ENCODE measurements at places on chromosomes 3 and 15.
A peak's percentile ranks its signal among the peaks of the same experiment; 100 is the strongest.

DNA sequence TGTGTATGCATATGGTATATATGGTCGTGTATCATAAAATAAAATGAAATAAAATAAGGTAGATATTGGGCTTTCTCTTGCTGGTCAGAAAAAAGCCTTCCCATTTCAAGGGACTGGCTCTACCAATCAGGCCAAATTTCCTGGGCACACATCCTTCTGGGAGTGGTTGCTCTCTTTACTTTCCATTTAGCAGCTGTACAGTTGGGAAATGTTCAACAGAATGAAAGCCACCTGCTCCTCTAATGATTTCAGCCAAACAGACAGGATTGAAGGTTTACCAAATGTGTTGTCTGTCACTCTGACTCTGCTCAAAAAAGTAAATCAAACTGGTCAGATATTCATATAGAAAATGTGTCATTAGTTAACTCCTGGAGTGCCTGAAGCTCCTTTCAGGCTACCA, 380.4 kb downstream of the ROBO2 start:
- DNase-seq, result no peak

GRCh38 chr3:148466980-148467740, 230.5 kb upstream of the AGTR1 start:
- DNase-seq, result no peak

DNA sequence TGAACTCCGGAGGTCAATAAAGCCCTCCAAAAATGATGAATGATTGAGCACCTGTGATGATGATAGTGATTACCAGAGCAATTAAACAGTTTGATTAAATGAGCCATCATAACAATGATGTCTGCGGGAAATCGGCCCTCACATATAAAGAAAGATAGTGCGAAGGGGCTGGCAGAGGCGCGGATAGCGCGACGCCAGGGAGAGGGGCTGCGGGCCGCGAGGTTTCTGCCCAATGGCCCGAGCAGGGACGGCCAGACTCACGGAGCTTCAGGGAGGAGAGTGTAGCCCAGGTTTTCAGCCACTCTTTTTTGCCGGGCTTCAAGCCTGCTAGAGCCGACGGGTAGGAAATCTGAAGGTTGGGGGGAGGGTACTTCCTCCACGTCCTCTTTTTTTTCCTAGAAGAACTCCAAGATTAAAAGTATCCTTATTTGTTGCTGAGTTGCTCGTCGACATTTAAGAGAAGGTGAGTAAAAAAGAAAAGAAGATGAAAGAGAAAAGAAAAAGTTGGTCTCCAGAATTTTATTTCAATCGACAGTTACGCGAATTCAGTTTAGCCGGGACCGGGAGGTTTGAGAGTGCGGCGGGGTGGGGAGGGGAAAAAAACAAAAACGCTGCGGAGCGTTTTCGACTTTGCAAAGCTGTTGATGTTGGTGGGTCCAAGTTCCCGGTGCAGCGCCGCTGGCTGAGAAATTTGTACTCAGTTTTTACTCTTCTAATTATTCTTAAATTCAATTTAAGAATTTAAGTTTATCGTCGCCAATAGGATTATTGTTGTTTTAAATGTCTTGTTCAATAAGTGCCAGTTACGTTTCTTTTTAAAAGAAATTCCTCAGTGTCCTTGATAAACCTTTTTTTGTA, 2.2 kb upstream of the MEIS2 start:
- no peak for DNase-seq

DNA sequence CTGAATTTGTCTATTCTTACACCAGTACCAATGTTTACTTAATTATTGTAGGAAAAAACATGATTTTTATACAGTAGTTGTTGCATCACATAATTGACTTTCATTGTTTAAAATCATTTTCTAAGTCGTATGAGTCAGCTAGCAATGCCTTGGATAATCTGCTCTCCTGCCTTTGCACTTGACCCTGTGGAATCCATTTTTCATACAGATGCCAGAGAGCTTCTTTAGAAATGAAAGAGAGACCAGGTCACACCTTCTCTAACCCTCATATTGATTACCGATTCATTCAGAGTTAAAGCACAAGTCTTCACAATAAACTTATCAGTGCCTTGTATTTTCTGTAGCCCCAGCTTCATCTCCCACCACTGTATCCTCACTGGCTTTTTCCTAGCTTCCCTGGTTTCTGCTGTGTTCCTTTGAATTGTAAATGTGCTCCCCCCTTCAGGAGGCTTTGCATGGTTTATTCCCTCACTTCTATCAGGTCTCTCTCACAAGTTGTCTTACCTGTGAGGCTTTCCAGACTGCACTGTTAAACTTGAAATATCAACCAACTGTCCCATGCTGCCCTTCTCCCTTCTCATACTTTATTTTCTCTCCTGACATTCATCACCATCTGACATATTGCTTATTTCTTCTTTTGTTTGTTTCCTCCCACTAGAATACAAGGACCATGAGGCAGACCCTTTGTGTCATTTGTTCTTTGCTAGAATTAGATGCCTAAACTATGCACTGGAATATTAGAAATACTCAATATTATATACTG, 662.0 kb upstream of the GBE1 start:
- DNase-seq, result peak; percentile 0

DNA sequence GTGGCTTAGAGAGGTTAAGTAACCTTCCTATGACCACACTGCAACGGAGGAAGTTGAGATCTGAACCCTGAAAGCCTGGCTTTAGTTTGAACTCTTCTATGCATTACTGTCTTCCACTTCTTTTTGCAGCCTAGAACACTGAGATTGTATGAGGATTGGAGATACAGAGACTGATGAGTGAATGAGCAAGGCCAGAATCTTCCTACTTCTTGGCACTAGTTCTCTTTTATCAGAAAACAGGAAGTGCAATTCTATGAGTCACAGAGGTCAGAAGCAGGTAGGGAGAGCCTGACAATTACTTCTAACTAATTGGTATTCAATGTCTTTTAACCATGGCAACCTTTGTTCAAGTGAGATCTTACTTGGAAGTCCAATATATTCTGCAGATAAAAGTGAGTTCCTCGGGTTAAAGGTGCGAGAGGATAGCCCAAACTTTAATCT, 219.0 kb downstream of the SHQ1 start:
- peak; percentile 69 for DNase-seq

DNA sequence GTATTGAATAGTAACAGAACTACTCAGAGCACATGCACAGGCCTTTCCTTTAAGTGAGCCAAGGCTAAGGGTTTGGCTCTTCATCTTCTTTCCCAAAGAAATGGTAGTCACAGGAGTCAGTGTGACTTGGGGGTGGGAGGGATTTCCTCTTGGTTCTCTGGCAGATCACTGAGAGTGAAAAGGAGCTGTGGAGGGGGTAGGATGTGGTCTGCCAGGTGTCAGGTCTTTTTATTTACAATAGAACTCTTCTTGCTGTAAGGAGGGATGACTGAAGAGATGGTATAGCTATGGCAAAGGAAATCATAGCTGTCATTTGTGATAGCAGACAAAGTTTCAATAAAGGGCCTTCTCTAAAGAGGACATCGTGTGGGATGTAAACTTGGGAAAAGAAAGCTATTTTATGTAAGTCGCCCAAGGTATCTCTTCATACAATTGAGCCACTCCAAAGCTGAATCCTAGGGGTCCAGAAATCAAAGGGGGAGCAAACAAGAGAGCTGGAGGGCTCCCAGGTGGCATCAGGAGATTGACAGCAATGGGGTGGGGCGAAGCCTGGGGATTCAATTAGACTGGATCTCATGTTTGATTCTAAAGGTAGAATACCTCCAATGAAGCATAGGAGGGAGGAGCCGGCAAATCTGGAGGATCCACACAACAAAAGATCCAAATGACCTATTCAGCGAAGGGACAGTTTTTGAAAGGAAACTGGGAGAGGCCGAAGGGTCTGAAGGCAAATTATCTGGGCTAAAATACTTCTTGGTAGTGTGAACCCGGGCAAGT, 20.0 kb upstream of the CHD2 start:
- no peak for DNase-seq

GRCh38 chr3:114455432-114455831, 161.6 kb downstream of the TIGIT start:
- no peak for DNase-seq

GRCh38 chr15:73924171-73924921, 1.9 kb upstream of the LOXL1 start:
- DNase-seq, result peak; percentile 69

DNA sequence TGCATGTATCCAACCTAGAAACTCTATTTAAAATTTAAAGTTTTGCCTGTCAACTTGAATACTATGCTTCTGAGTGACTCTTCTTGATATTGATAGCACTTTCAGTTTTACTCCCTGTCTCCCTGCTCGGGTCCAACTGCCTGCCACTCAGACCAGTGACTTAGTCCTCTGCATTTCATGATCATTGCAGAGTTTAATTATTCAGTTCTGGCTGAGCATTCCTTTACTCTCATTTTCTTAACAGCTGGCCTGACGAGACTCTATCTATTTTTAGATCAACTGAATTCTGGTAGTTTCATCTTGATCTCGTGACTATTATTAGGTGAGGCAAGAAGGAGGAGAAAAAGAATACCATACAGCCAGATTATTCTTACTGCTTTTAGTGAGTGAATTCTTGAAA, 617.4 kb downstream of the SI start:
- DNase-seq, result no peak

- no peak for DNase-seq
Measured at GRCh38 chr3:43248185-43248583, 38.2 kb upstream of the SNRK start.

DNA sequence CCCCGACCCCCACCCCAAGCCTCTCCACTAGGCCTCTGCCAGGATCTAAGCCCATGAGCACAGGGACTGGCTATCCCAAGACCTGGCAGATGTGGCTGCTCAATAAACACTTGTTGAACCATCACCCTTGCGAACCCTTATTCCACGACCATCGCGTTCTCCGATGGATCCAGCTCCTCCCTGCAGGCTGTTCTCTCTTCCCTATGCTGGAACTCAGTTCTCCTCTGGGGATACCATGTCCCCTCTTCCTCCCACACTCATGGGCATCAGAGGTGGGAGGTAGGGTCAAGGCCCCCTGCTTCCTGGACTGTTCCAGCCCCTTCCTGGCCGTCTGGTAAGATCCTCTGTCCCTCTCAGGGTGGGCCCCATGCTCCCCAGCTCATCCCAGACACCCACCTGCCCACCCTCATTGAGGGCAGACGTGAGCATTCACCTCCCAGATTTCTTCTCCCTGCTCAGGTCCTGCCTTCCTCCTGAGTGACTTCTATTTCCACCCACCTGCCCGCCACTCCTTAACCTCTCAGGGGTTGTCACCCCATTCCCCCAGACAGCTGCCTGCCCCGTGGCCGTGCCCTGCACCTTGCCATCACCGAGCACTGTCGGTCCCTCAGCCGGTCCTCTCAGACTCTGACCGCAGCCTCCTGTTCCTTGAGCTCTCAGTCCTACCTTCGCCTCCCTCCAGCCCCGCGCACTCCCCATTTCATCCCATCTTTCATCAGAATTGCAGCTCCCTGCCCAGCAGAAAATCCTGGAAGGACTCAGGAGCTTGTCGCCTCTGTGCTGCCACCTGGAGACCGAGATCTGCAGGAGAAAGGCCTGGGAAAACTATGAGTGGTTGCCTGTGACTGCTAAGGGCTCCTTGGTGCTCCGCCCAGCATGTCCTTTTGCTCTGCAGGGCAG, 42.0 kb downstream of the PML start:
- DNase-seq, result peak; percentile 56

- DNase-seq, result peak; percentile 82
Measured at GRCh38 chr15:93523481-93523880, 434.5 kb upstream of the RGMA start.

GRCh38 chr15:64236156-64236894, 73.5 kb upstream of the PPIB start:
- no peak for DNase-seq

DNA sequence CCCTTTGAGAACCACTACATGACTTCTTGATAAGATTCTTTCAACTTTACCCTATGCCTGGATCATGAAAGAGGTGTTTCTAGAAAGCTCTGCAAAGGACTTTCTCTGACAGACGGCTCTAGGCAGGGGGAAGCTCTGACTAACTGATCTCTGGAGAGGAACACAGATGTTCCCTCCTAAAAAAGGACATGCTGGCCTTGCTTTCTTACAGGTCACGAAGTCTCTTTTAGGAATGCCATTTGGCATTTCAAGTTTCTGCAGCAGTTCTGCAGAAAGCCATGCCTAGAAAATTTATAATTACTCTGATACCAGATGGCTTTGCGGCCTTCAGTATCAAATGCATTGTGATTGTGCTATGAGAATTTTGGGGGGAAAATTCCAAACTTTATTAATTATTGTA, 275.4 kb upstream of the CTDSPL start:
- DNase-seq, result no peak

- no peak for DNase-seq
Measured at GRCh38 chr3:185896636-185897035, 41.2 kb downstream of the TRA2B start.

- DNase-seq, result no peak
Measured at GRCh38 chr3:160065282-160065681, 76.6 kb downstream of the IL12A start.

- peak; percentile 35 for DNase-seq
Measured at GRCh38 chr3:126996905-126997304, 14.0 kb downstream of the PLXNA1 start.

GRCh38 chr3:189457201-189457607, 174.0 kb upstream of the TP63 start:
- DNase-seq, result peak; percentile 20

GRCh38 chr15:33370623-33371020, 59.9 kb downstream of the RYR3 start:
- DNase-seq, result no peak

GRCh38 chr3:119279584-119280243, 14.5 kb upstream of the ARHGAP31 start:
- no peak for DNase-seq

- DNase-seq, result no peak
Measured at GRCh38 chr3:192884777-192885773, 32.6 kb downstream of the MB21D2 start.

DNA sequence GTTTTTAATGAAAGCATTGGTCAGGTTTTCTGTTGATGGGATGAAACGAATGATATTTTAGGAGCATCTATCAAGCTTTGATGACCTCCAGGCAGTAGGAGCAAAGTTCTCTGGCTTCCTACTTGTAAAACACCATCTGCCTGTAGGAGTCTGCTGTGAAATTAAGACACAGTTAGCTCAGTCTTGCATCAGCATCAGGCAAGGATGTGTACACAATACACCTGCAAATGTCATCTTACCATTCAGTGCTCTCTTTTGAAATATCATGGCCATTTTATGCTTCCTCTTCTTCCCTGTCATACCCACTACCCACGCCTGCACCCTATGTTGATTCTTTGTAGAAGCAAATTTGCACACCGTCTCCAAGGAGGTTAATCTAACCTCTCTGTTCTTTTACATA, 38.2 kb downstream of the B3GALNT1 start:
- DNase-seq, result no peak

- no peak for DNase-seq
Measured at GRCh38 chr3:141262308-141262705, 30.7 kb downstream of the PXYLP1 start.

GRCh38 chr3:136653628-136654027, 98.5 kb downstream of the STAG1 start:
- no peak for DNase-seq

GRCh38 chr3:55075846-55076245, 148.0 kb upstream of the LRTM1 start:
- DNase-seq, result no peak

Measured in MCF 10A (cell line).